Tibial artery (tissue), 4 donors: ENCODE measurements at places on chromosomes 13 and 19.

- H3K27me3 ChIP-seq: no peaks in the 10 kb centered on the region
- H3K27ac ChIP-seq: no peak overlapping the region
- H3K4me1 ChIP-seq: no peaks in the 10 kb centered on the region
These were observed 35.9 kb downstream of the OXGR1 start for GRCh38 chr13:96958286-96958891.

- H3K4me3 ChIP-seq: no peak overlapping the region
- DNase-seq: no peak
- no peaks in the 10 kb centered on the region for H3K27me3 ChIP-seq
- H3K27ac ChIP-seq: peak overlapping the region; percentile 29
- no peaks in the 10 kb centered on the region for H3K4me1 ChIP-seq
- H3K36me3 ChIP-seq: peaks cover 10% of the 10 kb centered on the region
These were observed 11.4 kb downstream of the PCCA start for GRCh38 chr13:100100115-100100879.

DNA sequence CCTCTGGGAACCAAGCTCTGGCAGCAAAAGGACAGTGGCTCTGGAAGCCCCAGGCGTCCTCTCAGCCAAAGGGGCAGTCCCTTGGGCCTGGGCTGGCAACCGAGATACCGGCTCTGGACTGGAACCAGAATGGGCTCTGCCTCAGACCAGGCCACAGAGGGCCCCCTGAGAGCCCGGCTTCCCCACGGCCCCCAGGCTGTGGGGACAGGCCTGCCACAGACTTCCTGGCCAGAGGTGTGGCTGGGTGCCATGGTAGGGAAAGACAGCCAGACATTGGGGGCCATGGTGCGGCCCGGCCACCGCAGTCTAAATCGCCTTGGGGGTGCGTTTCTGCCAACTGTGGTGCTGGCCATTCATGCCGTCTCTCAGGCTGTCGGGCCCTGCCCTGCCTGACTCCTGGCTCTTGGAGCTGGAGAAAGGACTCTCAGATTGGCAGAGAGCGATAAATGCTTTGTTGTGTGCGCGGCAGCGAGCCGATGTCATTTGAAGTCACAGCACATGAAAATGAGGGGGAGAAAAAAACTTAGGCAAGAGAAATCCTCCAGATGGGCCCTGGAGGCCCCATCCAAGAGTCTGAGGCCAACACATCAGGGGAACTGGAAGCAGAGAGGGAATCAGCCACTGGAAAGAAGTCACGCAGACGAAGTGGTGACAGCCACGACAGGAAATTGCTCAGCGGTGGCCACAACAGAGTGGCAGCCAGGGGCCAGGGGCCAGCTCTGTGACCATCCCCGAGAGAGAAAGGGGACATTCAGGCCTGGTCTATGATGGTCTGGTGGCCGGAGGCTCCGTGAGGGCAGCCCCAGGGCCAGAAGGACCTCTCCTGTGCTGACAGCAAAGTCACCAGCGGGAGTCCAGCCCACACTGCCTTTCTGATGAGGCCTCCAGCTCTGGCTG is 26.5 kb downstream of the SH3GL1 start:
- H3K4me3 ChIP-seq: no peak overlapping the region
- H3K4me1 ChIP-seq: peaks cover 23% of the 10 kb centered on the region
- no peaks in the 10 kb centered on the region for H3K27me3 ChIP-seq
- peak; percentile 91 for DNase-seq

DNA sequence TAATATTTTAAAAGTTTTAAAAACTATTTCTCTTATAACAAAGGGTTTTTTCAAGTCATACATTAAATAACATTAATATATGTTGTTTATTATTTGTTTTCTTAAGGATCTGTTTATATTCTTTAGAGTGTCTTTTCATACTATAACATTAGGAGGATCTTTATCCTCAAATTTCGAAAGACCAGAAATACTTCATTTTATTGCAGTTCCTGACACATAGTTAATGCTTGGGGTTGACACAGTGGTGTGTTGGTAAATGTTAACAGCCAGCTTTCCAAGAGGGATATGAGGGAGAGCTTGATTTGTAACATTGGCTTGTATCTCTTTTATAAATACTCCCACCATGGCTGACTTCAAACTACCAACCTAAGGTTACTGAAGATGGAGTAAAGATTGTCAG is 126.6 kb upstream of the KLF5 start:
- H3K4me3 ChIP-seq: no peak overlapping the region
- no peaks in the 10 kb centered on the region for H3K4me1 ChIP-seq
- peaks cover 12% of the 10 kb centered on the region for H3K36me3 ChIP-seq
- H3K27ac ChIP-seq: no peak overlapping the region
- no peaks in the 10 kb centered on the region for H3K27me3 ChIP-seq

DNA sequence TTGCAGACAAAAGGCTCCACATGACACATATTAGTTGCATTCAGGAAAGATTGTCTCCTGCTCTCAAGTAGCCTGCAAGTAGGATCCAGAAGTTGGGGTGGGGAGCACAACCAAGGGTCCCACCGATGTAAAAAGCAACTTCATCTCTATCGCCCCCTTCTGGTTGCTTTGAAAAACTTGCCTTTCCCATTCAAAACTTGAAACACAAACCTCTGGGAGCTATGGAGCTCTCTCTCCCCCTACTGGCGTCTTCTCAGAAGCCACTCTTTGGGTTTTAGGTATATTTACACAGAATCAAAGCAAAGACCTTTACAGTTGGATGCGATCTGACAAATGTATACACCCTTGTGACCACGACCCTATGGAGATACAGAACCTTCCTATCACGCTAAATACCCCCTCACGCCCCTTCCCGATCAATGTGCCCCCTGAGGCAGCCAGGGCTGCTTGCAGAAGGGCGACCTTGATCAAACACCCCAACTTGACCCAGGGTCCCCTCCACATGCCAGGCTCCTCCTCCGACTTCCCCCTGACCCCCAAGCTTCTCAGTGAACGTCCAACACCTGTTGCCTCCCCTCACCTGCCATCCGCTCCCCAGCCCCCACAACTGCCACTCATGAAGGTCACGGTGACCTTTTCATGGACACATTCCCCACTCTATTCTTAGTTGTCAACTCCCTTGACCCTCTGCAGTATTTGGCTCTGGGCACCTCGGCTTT is 10.1 kb downstream of the NOSIP start:
- H3K27me3 ChIP-seq: no peaks in the 10 kb centered on the region
- H3K27ac ChIP-seq: no peak overlapping the region
- peak; percentile 51 for DNase-seq
- H3K36me3 ChIP-seq: peaks cover 17% of the 10 kb centered on the region
- H3K4me1 ChIP-seq: no peaks in the 10 kb centered on the region

DNA sequence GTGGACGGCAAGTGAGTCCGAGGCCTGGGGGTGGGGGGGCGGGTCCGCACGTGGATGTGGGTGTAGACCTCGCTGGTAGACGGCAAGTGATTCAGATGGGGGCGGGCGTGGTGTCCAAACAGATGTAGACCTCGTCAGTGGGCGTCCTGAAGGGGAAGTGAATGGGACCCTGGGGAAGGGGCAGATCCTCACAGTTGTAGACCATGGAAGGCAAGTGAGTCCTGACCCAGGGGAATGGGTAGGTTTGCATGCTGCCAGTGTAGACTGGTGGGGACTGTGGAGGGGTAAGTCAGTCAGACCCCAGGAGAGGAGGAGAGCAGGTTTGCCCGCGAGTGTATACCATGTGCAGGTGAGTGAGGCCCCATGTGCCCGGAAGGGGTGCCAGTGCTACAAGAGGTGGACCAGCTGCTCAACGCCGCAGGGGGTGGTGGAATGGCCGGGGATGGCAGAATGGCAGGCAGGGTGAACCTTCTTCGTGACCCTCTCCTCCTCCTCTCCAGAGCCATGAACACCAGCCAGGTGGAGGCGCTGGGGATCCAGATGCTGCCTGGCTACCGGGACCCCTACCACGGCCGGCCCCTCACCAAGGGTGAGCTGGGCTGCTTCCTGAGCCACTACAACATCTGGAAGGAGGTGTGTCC is 22.1 kb downstream of the COLGALT1 start:
- no peak for DNase-seq
- no peaks in the 10 kb centered on the region for H3K4me1 ChIP-seq
- no peaks in the 10 kb centered on the region for H3K27me3 ChIP-seq
- H3K4me3 ChIP-seq: no peak overlapping the region
- peaks cover 67% of the 10 kb centered on the region for H3K36me3 ChIP-seq

DNA sequence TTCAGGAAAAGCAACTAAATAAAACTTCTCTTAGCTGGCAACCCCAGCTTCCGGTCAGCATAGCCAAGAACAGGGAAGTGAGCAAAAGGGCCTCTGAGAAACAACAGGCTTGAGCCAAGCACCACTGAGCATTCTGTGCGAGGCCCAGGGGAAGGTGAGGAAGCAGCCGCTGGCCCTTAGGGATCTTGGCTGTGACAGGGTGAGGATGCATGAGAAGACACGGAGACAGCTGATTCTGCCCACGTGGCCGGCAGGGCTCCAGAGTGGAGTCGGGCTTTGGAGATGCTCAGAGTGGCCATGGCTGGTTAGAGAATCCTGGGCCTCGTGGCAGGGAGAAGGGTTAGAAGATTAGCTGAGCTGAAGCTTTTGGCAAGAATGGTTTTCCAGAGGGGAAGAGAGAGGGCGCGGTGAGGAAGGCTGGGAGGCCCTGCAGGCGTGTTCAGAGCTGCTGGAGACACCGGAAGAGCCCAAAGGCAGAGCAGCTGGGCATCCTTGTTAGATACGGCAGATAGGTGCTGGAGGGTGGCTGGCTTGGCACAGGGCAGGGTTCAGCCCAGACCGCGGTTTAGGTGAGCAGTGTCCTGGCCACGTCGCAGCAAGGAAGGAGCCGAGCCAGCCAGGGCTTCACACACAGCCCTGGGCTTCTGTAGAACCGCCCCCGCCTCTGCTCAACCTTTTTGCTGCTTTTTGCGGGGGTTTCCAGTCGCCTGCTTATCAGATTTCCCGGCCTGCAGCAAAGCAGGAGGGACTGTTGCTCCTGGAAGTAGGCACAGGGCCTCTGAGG is 17.3 kb downstream of the UPF1 start:
- H3K27ac ChIP-seq: peak overlapping the region; percentile 83
- H3K36me3 ChIP-seq: peaks cover 43% of the 10 kb centered on the region
- H3K4me3 ChIP-seq: peak overlapping the region; percentile 12

- H3K36me3 ChIP-seq: no peaks in the 10 kb centered on the region
- no peak overlapping the region for H3K4me3 ChIP-seq
- no peak for DNase-seq
These were observed 85.8 kb downstream of the EPSTI1 start for GRCh38 chr13:42906257-42906656.

DNA sequence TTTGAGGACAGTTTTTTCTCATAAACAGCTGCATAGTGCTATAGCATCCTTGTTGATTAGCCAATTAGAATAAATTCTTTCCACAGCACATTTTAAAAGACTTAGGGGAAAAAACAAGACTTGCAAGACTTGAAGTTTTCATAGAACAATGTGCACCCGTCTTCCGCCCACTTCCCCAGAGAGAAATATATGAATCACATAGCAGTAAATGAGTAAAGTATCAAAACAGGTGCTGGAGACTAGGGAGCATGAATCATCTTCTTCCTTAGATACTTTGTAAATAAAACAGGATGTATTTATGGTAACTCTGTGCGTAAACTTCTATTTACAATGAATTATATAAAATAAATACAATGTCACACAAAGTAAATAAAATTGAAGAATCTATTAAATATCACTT is 75.1 kb downstream of the COL4A2 start:
- no peak overlapping the region for H3K27ac ChIP-seq
- peaks cover 35% of the 10 kb centered on the region for H3K4me1 ChIP-seq
- H3K4me3 ChIP-seq: no peak overlapping the region
- no peaks in the 10 kb centered on the region for H3K36me3 ChIP-seq
- DNase-seq: no peak

DNA sequence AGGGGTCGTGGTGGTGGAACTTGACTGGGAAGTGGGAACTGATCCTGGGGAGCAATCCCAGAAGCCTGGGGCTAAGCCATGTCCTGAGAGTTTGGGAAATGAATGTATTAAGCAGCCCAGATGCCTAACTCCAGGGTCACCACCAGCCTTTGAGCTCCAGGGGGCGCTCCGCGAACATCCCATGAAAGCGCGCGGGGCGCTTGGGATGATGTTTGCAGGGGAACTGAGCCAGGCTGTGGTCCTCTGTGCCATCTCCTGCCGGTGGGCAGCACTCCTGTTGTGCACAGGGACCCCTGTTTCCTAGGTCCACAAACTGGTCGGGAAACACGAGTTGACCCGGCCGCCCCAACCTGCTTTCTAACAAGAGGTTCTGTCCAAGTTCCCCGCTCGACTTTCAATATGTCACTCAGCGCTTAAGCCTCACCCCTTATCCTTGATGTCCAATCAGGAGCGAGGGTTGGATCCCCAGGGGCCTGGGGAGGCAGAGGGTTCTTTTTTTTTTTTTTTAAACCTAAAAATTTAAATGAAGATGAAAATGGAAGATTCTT is 14.4 kb downstream of the LEUTX start:
- H3K27ac ChIP-seq: no peak overlapping the region
- peak overlapping the region; percentile 45 for H3K4me3 ChIP-seq
- no peaks in the 10 kb centered on the region for H3K27me3 ChIP-seq
- no peaks in the 10 kb centered on the region for H3K36me3 ChIP-seq
- DNase-seq: peak; percentile 82

DNA sequence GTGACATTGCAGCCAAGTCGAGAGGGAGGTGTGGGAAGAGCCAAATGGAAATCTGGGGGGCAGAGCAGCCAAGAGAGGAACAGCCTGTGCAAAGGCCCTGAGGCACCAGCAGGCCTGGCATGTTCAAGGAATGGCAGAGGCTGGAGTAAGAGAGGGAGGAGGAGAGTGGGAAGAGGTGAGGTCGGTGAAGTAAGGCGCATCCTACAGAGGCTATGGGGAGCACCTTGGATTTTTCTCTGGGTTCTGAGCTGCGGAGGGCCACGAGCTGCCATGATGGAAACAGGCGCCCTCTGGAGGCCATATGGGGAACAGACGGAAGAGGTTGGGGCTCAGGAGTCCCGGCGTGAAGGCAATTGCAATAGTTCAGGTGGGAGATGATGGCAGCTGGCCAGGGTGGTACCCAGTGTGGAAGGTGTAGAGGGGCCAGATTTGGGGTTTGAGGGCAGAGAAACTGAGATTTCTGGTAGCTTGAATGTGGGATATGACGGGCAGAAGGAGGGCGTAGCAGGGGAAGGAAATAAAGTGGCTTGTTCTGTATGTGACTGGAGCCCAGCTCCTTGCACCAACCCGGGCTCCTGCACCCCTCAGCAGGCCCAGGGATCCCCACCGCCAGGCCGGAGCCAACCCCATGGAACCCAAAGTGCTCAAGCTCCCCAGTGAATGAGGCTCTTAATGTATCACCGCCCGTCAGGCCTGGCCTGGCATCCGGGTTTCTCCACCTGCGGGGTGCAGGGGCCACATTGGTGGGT is 20.5 kb upstream of the STRN4 start:
- no peak overlapping the region for H3K4me3 ChIP-seq
- DNase-seq: no peak
- H3K27ac ChIP-seq: no peak overlapping the region
- no peaks in the 10 kb centered on the region for H3K4me1 ChIP-seq
- no peaks in the 10 kb centered on the region for H3K27me3 ChIP-seq
- H3K36me3 ChIP-seq: no peaks in the 10 kb centered on the region

- no peak overlapping the region for H3K27ac ChIP-seq
- no peak for DNase-seq
- H3K4me3 ChIP-seq: no peak overlapping the region
These were observed 12.6 kb upstream of the METTL21C start for GRCh38 chr13:102707467-102707866.

DNA sequence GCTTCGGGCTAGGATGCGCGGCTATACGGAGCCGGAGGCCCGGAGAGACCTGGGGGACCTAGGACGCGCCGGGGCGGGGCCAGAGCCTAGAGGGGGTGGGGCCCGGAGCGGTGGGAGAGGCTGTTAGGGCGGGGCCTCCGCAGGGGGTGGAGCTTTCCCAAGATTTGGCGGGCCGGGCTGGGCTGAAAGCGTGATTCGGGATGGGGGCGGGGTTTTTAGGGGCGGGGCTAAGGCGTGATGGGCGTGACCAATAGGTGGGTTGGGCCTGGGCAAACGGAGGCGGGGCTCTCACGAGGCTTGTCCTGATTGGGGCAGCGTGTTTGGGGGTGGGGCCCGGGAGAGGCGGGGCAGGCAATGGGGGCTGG is 439 bp downstream of the RAB11B start:
- H3K27me3 ChIP-seq: no peaks in the 10 kb centered on the region
- DNase-seq: peak; percentile 98
- peak overlapping the region; percentile 99 for H3K27ac ChIP-seq
- no peaks in the 10 kb centered on the region for H3K36me3 ChIP-seq
